Stimulated activated CD8-positive, alpha-beta memory T cell treated with anti-CD3 and anti-CD28 coated beads, Interleukin-12 subunit alpha, Interleukin-12 subunit beta, amount 100 ng/mL, for 1 hour (primary cell): ENCODE measurements at places on chromosomes 13 and 19.

GRCh38 chr13:37905736-37906135 lies 36.2 kb upstream of the TRPC4 start:
- no peak for DNase-seq

DNA sequence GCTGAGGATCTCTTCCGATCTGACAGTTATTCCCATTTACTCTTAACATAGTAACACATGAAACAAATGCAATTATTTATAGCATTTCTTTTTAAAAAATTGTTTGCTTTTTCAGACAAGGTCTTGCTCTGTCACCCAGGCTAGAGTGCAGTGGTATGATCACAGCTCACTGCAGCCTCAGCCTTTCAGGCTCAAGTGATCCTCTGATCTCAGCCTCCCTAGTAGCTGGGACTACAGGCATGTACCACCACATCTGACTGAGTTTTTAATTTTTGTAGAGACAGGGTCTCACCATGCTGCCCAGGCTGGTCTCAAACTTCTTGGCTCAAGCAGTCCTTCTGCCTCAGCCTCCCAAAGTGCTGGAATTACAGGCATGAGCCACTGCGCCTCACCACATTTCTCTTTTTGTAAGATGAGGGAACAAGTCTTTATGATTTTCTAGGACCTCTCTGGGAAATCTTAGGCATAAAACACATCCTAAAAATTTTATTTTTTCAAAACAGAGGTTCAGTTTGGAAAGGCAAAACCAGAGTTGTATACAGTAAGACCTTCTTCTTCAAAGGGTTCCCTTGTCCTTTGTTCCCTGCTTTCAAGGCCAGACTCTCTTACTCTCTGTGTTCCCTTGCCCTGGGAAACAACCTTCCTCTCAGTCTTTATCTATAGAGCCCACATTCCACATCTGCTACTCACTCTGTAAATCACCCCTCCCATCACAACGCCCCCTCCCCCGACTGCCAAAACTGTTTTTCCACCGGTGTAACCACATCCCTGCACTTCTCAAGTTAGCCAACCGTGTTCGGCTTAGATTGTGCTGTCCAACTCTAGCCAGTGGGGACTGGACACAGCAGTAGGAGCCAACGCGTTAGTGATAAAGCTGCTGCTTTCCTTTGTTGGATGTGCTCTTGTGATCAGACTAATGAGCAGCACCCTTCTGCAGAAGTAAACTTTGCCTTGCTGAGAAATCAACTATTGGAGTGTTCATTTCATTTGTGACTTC lies 56.2 kb downstream of the DHRS12 start:
- DNase-seq = no peak

GRCh38 chr13:54965881-54966280 lies 1937.3 kb downstream of the OLFM4 start:
- no peak for DNase-seq

DNA sequence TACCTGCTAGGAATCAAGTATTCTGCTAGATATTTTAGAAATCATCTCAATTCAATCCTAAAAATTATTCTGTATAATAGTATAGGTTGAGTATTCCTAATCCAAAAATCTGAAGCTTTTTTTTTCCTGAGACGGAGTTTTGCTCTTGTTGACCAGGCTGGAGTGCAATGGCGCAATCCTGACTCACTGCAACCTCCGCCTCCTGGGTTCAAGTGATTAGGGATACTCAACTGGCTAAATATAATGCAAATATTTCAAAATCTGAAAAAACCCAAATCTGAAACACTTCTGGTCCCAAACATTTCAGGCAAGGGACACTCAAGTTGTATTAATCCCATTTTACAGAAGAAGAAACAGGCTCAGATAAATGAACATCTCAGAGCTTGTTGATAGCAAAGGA lies 17.2 kb upstream of the USPL1 start:
- no peak for DNase-seq

DNA sequence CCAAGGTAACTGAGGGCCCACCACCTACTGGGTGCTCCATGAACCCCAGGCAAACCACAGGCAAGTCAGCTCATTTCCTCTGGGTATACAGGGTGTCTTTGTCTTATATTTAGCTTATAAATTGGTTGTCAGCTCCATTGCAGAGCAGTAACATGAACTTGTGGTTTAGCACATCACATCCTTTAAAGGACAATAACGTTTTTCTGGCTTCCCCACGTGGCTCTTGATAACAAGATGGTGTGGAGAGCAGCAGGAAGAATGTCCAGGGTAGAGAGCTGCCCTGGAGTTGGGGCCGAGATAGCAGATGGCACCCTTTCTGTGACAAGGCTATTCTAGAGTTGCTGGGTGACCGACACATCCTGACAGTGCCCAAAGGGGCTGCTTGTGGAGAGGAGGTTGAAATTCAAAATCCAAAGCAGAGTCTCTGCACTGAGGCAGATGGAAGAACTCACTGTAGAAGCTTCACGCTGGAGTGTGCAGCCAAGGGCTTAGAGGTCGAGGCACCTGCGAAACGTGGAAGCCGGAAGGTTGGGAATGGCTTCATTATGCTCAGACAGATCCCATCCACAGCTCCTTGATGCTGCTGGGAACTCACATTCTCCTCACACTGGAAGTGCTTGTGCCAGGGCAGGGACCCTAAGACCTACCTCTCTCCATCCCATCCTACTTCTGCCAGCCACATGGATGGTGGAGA lies 133.0 kb upstream of the FRY start:
- DNase-seq = no peak

DNA sequence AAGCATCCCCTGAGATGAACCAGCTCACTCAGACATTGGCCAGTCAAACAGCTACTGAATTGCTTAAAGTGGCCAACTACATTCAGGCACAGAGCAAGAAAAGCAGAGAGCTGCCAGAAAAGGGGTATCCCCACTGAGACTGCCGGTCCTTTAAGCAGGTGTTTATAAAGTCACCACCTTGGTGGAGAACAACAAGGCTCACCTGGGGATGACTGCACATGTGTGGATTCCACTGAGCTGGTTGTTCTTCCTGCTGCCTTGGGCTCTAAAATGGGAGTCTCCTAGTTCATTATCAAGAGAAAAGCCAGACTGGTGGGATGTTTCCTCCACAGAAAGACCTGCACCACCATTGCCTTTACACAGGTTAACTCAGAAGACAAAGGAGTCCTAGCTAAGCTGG lies 51.8 kb upstream of the IPO5 start:
- DNase-seq = no peak

GRCh38 chr13:24225062-24225461 lies 64.5 kb downstream of the SPATA13 start:
- DNase-seq = no peak

GRCh38 chr19:4375164-4376027 lies 25.0 kb downstream of the SH3GL1 start:
- DNase-seq = no peak

GRCh38 chr13:39784347-39784746 lies 128.9 kb downstream of the COG6 start:
- DNase-seq = no peak

DNA sequence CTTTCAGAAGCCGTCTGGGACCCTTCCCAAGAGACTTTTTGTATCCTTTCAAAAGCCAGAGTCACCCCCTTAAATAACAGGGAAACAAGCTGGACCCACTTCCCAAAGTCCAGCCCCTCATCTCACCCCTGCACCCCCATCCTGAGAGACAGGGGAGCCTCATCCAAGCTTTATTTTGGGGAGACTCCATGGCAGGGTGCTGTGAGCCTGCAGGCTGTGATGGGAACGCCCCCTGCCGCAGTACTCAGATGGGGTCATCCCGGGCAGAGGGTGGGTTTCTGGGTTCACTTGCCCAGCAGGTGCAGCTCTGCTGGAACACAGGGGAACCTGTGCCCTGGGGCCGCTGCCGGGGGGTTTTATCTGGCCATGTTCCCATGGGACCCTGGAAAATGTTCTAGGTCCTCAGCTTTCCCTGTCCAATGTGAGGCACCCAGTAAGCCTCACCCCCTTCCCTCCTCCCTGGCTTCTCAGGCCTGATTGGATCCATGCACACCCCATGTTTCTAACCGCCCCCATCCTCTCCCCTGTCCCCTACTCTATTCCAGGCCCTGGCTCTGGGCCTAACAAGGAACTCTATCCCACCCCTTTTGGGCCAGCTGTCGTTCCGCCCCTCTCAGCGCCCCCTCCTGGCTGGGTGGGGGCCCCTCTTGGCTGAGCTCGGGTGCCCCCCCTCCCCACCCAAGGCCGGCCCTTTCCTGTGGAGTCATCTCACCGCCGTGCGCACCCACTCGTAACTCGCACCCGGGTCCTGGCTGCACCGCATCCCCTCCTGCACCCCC lies 1.0 kb downstream of the HIF3A start:
- DNase-seq = no peak

DNA sequence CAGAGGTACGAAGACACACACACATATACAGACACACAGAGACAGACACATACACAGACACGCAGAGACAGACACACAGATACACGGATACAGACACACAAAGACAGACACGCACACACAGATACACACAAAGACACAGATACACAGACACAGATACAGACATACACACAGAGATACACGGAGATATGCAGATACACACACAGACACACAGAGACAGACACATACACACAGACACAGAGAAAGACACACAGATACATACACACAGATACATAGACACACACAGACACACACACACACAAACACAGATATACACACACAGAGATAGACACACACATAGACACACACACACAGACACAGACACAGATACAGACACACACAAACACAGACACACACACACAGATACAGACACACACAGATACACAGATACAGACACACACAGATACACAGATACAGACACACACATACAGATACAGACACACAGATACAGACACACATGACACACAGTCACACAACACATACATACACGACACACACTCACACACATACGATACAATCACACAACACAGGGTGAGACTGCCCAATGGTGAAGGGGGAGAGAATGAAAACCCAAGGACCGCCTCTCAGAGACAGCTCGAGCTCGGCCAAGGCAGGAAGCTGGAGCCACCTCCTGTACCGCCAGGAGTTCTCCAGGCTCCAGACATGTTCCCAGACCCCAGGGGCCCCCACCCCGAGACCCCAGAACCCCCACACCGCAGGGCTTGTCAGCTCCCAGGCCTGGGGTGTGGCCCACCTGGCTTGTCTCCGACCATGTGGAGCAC lies 8.8 kb upstream of the CCER2 start:
- no peak for DNase-seq

GRCh38 chr19:782185-782877 lies 14.9 kb upstream of the PTBP1 start:
- DNase-seq = no peak

DNA sequence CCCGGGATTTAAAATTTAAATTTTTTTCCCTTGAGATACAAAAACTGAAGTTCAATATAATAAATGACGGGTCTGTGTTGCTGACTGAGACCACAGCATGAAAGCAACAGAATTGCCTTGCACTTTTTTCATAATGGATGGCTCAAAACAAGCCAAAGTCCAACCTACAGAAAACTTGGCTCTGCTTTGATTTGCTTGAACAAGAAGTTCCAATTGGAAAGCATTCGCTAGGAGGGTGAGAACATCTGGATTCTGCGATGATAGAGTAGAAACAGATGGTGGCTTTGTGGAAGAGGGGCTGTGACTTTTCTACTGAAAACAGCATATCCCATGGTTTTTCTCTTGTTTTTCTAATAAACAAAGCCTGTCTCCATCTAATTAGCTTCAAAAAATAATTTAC lies 46.4 kb downstream of the THSD1 start:
- DNase-seq = no peak

DNA sequence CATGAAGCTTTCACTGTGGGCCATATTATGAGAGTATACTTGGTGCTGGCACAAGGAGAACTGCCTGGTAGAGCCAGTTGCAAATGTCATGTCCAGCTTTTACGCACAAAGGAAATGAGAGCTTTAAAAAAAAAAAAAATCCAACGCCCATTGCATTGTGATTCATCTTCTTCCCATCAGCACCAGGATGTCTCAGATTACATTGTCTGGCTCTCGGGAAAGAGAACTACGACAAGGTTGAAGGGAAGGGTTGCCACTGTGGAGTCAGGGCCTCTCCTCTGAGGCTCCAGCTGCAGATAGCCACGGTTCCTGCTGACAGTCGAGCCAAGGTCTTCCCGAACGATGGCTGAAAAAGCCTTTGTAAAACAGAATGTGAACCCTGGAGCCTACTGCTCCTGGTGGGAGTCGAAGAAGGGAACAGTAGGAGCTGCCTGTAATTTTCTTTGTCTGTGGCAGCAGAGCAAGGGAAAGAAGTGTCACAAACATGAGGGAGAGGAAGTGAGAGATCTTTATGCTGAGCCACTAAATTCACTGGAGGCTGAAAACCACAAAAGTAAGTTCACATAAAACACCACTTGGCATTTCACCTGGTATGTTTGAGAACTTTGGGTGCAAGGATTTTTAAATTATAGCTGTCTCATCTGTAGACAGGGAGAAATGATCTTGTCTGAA lies 704.7 kb downstream of the DIAPH3 start:
- no peak for DNase-seq

- DNase-seq = no peak
Measured at GRCh38 chr19:29530540-29531457, 5.0 kb downstream of the VSTM2B start.

- DNase-seq = no peak
Measured at GRCh38 chr13:29496241-29496712, 99.2 kb downstream of the SLC7A1 start.

GRCh38 chr13:99647596-99647985 lies 146.3 kb downstream of the TM9SF2 start:
- DNase-seq = no peak

DNA sequence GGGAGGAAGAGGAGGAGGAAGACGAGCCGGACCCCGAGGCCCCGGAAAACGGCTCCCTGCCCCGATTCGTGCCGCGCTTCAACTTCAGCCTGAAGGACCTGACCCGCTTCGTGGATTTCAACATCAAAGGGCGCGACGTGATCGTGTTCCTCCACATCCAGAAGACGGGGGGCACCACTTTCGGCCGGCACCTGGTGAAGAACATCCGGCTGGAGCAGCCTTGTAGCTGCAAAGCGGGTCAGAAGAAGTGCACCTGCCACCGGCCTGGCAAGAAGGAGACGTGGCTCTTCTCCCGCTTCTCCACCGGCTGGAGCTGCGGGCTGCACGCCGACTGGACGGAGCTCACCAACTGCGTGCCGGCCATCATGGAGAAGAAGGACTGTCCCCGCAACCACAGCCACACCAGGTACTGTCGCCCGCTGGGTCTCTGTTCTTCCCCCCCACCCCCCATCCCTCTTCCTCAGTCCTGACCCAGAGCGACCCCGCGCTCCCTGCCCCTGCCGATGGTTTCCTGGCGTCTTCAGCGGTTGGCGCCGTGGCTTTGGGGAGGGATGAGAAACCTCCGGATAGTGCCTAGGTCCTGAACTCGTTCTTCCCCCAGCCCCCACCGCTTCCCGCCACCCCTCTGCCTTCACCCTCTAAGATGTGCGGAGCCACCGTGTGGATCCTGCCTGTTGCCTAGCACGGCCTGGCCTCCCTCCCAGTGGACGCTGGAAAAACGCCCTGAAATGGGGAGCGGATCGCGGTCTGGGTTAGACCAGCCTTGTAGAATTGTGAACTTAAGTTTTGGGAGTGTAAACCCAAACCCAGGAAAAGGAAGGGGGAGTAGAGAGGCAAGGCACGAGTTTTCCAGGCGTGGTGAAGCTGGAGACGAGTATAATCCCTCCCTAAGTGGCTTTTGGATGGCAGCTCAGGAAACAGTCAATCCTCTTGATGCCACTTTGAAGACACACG lies 1.5 kb downstream of the HS6ST3 start:
- DNase-seq = no peak

- DNase-seq = no peak
Measured at GRCh38 chr19:54282686-54283470, 2.0 kb upstream of the LILRB2 start.

- DNase-seq = peak; percentile 74
Measured at GRCh38 chr13:102773441-102774213, at the start of gene TEX30. Gene TEX30, minus strand, starts transcription at chr13:102773786. Its CDS starts 3,760 bp downstream, at chr13:102770026.
